ENCODE measurements at places on chromosomes 5 and 9. TPM values are rescaled to one million over a fixed set of nuclear protein-coding genes. Genes with fewer than 3 reads are reported as not detected.

- no peak for DNase-seq
These were observed 90.1 kb downstream of the MPDZ start for GRCh38 chr9:13189362-13189761.

Gene PCDHGB2
- total RNA-seq = 1.9 TPM

Gene NUTM2F
- not detected for total RNA-seq

DNA sequence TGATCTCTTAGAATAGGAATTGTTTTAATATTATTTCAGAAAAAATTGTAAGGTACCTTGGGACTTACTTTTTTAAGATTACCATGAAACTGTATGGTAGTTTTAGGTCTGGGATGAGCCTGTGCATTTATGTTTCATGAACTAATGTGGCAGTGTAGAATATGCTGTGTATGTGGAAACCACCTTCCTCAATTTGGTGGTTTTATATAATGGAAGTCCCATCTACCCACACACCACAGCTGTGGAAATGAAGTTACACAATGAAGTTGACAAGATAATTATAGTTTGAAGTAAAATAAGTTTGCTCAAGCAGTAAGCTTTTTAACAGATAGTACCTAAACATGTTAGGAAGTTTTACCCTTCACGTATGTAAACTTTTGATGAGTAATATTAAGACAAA lies 24.4 kb downstream of the WDR36 start:
- DNase-seq = no peak

- no peak for DNase-seq
These were observed 53.0 kb upstream of the GRAMD2B start for GRCh38 chr5:126369995-126370731.

GRCh38 chr9:114096041-114096511 lies 3.0 kb downstream of the KIF12 start:
- DNase-seq = no peak

- DNase-seq = no peak
These were observed 122.4 kb upstream of the NMUR2 start for GRCh38 chr5:152527358-152528052.

- no peak for DNase-seq
These were observed 10.3 kb upstream of the NEUROG1 start for GRCh38 chr5:135546101-135546500.
